HFFc6 (cell line): ENCODE measurements at places on chromosomes 1 and 21.

- no peak for DNase-seq
Measured at GRCh38 chr1:12302798-12303447, 73.1 kb downstream of the VPS13D start.

DNA sequence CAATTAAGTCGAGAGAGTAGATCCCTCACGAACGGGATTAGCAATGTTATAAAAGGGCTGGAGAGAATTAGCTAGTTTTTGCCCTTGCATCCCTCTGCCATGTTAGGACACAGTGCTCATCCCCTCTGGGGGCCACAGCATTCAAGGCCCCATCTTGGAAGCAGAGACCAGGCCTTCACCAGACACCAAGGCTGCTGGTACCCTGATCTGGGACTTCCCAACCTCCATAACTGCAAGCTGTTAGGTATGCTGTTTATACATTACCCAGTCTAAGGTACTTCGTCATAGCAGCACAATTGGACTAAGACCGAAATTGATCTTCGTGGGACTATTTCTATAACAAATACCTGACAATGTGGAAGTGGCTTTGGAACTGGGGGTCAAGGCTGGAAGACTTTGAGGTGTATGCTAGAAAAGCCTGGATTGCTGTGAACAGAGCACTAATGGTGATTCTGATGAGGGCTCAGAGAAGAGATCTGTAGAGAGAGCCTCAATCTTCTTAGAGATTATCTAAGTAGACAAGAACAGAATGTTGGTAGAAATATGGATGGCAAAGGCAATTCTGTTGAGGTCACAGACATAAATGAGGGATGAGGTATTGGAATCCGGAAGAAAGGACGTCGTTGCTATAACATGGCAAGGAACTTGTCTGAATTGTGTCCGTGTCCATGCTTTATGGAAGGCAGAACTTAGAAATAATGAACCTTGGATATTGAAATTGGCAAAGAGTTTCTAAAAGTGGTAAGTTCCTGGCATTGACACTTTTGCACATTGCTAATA is 83.8 kb upstream of the KIF26B start:
- DNase-seq, result no peak

- DNase-seq, result no peak
Measured at GRCh38 chr1:119878171-119878570, 18.1 kb downstream of the ADAM30 start.

DNA sequence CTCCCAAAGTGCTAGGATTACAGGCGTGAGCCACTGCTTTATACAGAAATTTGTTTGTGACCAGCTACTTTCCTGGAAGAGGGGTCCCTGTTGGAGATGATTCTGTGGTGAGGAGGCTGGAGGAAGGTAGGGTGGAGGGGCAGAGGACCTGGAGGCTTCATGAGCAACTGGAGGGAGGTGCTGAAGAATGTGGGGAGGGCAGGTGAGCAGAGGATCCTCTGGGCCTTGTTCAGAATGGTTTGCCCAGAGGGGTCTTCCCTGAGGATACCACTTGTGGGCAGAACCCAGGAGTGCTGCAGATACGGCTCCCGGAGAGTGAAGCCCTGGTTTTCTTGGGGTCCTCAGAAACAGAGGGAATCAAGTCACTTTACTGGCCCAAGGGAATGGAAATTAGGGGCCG is 67.2 kb upstream of the WDR26 start:
- DNase-seq, result no peak

- no peak for DNase-seq
Measured at GRCh38 chr1:231187571-231187970, 25.7 kb downstream of the TRIM67 start.
